Activated T-helper 1 cell treated with Interleukin-2 at 50 U/mL for 16 hours (primary cell): ENCODE measurements at places on chromosomes 13 and 19.

DNA sequence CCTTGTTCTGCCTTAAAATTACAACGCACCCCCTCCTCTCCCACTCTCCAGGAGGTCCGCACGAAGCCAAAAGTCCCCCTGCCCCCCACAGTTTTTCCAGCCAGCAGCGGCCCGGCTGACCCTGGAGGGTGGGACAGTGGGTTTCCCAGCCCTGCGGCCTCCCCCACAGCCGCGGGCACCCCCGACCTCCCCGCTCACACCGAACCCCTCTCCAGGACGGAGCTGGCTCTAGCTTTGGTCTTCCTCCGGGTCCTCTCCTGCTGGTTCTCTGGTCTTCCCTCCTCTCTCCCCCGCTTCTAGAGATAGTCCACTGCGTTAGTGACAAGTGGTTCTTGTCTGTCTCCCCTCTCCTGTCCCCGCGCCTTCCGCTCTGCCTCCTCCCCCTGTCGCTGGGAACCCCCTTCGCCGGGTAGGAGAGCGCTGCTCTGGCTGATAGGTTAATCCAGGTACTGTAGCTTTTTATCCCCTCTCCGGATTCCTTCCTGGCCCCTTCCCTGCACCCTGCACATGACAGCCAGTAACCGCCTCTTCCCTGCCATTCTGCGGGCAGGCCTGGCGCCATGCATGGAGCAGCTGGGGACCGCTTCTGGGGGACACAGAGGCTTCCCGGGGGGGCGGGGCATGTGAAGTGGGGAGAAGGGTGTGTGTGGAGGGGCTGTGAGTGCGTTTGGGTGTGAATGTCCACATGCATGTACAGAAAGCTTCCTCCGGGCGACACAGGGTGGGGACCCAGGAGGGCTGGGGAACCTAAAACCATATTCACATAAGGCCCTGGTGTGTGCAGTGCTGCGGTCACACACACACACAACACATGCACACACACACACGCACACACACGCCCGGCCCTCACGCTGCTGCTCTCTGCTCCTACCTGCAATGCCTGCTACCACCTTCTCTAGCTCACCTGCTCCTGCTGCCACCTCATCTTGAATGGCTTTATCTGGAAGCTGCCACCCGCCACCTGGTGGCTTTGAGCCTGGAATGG, 17.2 kb downstream of the PRR36 start:
- no peak for DNase-seq

DNA sequence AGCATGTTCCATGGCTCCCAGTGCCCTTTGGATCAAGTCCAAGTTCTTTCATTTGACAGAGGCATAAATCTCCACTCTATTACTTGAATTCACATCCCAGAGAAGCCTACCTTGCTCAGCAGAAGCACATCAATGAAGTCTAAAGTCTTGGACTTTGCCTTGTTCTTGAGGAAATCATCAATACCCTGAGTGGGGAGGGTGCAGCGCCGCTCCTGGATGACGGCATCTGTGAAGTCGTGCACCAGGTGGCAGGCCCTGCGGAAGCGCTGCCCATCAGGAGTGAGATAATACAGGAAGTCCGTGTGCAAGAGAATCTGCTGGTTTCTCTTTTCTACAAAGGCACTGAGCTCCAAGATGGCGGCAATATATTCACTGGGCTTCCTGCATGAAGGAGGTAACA, 10.6 kb downstream of the CYP4F11 start:
- DNase-seq = no peak

DNA sequence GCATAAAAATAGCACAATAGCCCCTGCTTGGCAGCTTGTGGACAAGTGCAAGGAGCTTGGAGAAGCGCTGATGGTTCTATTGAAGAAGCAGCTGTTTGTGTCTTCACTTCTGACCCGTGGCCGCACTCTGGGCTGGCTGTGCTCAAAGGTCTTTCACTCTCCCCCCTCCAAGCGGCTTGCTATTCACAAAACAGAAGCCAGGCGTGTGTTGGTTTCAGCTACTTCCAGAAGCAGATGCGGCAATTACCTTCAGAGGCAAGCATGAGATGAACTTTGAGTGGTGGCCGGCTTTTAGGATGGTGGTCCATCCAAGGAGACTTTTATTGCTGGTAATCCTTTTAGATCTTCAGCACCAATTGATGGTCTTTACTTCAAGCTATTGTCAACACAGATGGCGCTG, 188.5 kb upstream of the ARGLU1 start:
- DNase-seq = no peak

DNA sequence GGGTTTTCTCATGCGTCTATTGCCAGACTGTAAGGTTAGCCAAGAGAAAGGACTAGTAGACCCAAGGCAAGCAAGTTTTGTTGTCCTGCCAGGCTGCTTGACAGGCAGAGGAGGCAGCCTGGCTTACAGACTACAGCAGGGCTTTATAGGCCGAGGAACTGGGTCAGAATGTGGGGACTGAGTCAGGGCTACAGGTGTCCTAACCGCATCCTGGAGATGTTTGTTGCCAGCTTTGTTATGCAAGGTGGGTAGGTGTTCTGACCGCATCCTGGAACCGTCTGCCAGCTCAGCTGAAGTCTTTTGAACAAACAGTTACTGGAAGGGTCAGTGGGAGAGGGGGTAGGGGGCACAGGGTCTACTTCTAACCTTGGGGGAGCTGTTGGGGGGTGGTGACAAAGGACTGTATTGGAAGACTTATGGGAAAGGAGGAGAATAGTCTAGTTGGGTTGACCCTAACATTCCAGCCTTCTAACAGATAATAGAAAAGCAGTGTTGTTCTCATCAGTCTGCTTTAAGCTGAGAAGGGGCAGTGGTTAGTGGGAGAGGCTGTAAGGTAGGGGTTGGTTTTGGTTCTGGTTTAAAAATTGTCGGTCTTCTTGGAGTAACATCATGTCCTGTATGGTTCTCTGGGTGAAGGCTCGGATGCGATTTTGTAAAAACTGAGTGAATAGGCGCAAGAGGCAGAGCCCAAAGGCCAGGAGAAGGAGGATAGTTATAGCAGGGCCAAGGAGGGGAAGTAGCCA, 913.8 kb upstream of the SLITRK5 start:
- DNase-seq = no peak

- DNase-seq = no peak
These were observed 3.9 kb downstream of the F10 start for GRCh38 chr13:113126265-113127150.

DNA sequence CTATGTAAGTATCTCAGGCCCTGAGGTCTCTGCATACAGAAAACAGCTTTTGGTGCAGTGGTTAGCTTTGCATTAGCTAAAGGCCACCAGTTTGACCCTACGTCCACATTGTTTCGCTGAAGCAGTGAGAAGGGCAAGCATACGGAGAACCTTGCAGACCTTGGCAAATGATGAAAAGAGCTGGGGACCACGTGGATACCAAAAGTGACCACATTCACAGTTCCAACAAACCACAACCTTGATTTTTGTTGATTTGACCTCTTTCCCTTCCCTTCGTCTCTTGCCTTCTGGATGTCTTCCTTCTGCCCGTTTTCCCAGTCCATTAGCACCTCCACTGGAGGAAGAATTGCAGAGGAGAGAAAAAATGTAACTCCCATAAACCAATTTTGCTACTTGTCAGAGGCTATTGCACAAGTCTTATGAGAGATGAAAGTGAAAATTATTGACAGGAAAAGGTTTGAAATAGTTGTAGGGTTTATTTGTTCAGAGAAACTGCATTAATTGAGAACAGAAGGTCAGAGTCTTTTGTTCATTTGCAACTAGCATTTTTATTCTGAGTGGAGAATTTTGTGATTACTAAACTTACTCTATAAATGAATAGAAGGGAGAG, 293.9 kb upstream of the HTR2A start:
- no peak for DNase-seq

DNA sequence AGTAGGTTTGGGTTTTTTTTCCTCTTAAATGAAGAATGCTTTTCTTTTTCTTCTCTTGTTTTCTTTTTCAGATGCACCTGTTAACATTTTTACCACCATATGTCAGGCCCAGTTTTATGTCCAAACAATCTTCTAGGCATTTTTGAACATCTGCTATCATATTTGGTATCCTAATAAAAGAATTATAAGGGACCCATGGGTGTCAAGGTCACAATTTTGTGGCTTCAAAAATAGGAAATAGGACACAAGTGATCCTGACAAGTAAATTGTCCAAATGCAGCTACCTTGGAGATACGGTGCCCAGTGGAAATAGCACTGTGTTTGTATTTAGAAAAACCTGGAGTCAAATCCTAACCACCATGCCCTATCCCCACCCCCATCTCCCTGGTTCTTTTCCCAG, 270.3 kb downstream of the MZT1 start:
- no peak for DNase-seq

DNA sequence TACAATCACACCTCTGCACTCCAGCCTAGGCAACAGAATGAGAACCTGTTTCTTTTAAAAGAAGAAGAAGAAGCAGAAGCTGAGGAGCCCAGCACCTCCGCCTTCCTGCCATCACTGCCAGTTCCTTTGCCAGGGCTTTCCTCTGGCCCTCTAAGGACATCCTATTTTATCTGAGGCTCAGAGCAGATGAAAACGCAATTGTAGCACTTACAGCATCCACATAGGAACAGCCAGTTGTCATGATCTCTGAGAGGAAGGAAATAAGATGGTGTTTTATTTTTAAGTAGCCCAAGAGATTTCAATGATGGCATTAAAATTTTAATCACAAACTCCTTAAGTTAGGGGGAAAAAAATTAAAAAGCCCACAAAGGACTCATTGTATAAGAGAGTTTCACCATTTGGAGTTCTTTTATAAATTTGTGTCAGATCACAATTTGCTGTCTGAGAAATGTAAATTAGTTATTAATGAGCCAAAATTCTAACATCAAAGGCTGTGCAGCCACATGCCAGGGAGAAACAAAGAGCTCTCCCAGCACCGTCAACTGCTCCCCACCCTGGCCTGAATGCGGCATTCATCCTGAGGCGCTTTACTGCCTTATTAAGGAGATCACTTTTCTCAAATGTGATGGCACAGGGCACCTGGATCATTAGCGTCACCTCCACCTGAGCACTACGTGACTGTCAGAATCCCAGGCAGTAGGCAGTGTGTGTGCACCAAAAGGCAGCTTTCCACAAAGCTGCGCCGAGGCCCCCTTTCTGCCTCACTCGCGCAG, 393.0 kb downstream of the FOXO1 start:
- DNase-seq = no peak
